ENCODE measurements at places on chromosomes 7 and 10.

GRCh38 chr10:118607768-118608354 lies 12.4 kb upstream of the PRLHR start:
- no peak for DNase-seq

DNA sequence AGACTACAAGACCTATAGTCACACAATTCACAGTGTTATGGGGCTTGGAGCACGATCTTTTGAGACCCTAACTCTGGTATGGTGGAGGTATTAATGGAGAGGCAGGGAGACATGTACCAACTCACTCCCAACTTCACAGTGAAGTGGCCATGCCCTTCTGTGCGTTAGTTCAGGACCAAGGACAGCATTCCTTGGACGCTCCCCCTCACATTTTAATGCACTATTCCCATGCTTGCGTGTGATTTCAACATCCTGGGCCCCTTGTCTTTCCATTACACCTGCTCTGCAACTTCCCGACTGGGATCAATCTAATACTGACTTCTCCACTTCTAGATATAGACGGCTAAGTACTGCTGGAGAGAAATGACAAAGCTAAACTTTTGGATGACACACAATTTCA lies 72.7 kb downstream of the PLCE1 start:
- DNase-seq = no peak

- DNase-seq = no peak
These were observed 42.9 kb downstream of the CSGALNACT2 start for GRCh38 chr10:43181146-43181545.

- no peak for DNase-seq
These were observed 127.4 kb downstream of the TACC2 start for GRCh38 chr10:122116331-122116730.

DNA sequence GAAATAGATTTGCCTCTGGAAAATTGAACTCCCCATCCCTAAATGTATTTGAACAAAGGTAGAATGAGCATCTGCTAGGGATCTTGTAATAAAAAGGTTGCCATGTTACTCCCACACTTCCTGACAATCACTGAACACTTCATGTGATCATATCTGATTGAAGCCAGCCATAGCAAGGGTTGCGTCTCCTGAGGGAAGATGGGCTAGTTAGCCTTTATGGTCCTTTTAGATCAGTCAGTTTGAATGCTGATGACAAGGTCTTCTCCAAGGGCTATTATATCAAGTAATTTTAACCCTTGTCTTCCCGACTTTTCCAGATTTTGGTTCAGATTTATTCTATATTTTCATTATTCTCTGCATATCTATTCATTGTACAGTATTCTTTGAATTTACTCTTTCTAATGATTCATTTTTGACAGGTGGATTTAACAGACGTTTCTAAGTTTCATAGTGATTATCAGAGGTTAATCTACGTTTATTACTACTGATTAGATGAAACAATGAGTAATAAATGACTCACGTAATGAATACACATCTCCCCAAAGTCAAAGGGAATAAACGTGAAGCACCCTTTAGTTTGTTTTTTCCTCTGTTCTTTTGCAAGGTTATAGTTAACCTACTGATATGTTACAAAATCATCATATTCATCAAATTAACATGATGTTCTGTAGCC lies 28.1 kb downstream of the CSGALNACT2 start:
- DNase-seq = no peak

DNA sequence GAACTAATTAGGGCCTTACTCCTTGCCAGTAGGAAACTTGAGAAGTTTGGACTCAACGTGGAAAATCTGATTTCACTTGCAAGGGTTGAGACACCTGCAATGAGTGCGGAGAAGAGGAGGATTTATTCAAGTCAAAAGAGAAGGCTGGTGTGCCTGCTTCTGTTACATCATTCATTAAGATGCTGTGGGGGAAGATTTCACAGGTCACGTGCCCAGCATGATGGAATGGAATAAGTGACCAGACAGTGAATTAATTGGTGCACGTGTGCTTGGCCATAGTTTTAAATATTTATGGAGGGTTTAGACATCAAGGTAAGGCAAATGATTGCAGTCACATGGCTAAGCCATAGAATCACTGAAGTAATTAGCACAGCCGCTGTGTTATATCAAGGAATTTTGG lies 155.0 kb downstream of the C7orf25 start:
- no peak for DNase-seq

DNA sequence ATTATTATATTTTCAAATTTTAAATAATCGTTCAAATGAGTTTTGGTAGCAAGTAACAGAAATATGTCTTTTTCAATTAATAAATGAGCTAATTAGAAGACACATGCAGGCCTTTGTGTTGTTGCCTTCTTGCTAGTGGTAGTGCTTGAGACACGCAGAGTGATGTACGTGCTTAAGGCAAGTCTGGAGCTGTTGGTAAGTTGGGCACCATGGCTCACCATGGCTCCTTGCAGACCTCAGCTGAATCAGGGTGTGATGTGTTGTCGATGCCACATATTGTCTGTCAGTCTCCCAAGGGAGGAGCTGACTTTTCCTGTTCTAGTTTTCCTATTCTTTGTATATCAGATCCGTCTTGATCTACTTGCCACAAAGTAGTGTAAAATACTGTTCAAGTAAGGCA lies 8.3 kb downstream of the CDK14 start:
- DNase-seq = no peak

DNA sequence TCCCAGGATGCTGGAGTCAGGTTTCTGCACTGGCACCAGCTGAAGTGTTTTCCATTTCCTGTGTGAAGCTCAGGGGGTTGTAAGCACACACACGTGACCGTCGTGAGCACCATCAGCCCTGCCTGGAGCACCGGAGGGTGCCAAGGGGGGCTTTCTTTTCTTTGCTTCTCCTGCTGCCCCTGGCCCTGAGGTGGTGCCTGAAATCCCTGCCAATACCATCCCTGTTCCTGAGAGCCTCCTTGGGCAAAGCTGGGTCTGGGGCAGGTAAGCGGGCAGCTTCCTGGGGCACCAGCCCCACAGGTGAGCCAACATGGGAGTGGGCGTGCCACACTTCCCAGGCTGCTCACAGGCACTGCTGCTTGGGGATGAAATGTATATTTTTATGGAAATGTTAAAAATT lies 593.6 kb downstream of the DNAJB6 start:
- DNase-seq = no peak

- no peak for DNase-seq
These were observed 200.5 kb downstream of the SKAP2 start for GRCh38 chr7:26663874-26664273.

DNA sequence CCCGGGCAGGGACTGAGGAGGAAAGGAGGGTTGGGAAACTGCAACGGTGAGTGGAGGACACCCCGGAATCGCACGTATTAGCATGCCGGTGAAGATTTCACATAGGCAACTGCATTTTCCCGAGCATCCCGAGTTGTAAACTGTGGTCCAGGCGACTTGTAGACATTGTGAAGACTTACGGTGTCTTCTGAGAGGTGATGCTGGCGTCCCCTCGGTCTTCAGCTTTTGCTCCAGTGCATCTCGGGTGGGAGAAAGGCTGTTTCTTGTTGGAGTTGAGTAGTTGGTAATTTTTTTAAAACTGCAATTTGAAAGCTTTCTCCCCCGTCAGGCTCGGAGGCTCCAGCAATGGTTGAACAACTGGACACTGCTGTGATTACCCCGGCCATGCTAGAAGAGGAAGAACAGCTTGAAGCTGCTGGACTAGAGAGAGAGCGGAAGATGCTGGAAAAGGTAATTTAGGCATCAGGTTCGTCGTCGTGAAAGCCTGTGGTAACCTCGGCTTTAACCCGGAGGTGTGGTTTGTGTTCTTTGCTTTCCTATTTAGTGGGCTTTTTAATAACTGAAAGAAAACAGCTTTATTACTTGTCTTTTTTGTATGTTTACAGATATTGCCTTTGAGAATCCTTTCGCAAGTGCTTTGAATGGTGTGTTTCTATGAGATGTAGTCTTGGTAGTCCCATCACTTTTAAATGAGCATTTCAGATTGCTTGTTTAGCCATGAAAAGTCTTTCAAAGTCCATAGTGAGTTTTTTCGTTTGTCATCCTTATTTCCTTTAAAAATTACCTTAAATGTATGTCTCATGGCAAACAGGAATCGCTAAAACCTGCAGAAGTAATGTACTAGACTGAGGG lies 687 bp downstream of the HELLS start:
- no peak for DNase-seq

DNA sequence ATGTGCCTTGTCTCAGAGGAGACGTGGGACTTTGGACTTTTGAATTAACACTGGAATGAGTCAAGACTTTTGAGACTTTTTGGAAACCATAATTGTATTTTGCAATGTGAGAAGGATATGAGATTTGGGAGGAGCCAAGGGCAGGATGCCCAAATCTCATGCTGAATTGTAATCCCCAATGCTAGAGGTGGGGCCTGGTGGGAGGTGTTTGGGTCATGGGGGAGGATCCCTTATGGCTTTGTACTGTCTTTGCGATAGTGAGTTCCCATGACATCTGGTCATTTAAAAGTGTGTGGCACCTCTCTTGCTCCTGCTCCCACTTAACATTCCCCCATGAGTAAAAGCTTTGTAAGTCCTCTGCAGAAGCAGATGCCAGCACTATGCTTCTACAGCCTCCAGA lies 39.2 kb downstream of the DNAJC9 start:
- DNase-seq = no peak

DNA sequence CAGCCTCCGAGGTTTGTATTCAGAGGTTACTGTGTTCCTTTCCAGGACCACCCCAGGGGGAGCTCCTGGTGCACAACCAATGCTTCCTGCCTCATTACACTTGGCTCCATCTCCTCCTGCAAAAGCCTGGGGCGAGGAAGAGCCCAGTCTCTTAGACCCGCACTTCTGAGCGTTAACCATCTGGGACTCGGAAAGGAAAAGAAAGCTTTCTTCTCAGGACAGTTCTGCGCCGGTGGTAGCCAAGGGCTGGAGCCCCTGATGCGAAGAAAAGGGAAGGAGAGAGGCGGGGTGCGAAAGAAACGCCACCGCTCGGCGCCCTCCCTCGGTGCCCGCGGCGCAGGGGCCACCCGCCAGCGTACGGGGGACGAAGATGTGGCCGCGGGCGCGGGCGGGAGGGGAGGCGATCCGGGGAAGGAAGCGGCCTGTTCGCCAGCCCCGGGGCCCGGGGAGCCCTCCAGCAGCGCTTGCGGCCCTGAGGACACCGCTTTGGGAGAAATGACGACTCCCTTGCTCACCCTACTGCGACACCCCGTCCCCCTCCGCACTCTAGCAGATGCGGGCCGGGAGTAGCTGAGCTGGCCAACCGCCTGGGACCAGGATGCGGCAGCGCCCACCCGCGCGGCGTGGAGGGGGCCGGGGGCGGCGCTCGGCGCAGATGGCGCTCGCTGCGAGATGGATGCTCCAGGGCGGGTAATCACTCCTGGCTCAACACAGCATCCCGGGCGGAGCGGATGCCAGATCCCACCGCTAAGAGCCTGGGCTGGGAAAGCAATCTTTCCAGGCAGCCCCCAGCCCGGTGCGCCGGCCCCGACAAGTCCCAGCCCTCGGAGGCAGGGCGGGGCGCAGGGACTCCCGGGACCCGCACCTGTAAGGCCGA lies 1.3 kb downstream of the NRCAM start:
- DNase-seq = no peak

- DNase-seq = no peak
These were observed 488 bp downstream of the ARMC10 start for GRCh38 chr7:103075337-103075918.

GRCh38 chr10:132120200-132120599 lies 54.5 kb downstream of the JAKMIP3 start:
- DNase-seq = no peak

DNA sequence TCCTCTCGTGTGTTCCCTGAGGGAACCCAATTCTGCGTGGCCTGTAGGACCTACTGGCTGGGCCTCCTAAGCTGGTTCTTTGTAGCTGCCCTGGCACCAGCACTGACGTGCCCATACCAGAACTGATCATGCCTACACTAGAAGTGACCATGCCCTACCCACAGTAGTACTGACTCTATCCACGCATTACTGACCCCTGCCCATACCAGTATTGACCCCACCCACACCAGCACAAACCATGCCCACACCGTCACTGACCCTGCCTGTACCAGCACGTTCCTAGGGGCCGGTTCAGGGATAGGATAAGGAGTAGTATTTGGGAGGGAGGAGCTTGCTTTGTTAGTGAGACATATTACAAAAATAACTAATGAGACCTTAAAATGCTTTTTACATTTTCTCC lies 88.0 kb downstream of the DOCK1 start:
- no peak for DNase-seq

DNA sequence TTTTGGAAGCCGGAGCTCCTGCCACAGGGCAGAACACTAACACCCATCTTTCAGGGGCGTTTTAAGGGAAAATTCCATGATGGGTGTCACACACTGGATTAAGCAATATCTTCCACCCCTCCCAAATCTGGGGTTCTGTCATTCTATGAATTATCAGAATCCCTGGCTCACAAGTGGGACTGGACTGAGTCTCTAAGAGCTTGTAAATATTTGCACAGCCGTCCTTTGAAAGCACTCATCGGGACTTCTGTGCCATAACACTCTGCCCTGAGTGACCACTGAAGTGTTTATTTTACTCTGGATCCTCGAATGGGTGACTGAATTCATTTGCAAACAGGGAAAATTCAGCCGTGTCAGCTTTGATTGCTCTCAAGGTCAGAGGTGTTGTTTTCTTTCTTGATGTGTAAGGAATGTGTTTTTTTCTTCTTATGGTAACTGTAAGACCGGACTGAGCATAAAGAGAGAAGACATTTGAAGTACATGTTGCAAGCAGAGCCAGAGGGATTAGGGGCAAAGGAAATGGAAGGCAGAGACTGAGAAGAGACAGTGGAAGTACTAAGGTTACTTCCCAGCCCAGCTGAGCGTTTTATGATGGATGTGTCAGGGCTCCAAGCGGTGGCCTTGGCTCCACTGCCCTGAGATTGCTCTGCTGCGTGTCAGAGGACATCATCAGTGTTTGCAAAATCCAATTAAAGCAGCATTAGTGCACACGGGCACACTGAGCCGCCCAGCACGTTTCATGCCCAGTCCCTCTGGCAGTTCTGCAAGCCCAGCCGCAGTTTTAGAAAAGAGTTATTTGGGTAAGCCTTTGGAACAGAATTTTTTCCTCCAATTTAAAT lies 17.7 kb upstream of the GTPBP4 start:
- no peak for DNase-seq

DNA sequence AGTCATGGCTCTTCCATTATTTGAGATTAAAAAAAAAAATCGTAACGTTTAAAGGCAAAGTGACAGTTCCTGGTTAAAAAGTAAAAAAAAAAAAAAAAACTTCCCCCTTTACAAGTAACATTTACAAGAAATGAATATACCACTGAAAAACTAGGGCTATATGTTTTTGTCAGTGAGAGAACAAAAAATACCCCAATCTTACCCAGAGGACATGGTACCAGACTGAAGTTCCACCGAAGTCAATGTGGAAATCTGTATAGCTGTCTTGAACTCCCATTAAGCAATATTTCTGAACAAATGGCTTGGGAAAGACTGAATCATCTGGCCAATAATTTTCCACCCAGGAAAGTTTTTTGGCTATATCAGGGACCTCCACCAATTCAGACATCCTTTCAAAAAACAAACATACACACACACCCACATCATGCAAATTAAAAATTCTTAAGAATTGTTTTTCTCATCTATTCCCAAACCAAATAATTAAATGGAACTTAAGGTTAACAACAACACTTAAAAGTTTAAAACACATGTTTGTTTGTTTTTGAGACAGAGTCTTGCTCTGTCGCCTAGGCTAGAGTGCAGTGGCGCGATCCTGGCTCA lies 50.2 kb downstream of the KDM7A start:
- DNase-seq = no peak
